ENCODE measurements at places on chromosomes 6 and 20.

DNA sequence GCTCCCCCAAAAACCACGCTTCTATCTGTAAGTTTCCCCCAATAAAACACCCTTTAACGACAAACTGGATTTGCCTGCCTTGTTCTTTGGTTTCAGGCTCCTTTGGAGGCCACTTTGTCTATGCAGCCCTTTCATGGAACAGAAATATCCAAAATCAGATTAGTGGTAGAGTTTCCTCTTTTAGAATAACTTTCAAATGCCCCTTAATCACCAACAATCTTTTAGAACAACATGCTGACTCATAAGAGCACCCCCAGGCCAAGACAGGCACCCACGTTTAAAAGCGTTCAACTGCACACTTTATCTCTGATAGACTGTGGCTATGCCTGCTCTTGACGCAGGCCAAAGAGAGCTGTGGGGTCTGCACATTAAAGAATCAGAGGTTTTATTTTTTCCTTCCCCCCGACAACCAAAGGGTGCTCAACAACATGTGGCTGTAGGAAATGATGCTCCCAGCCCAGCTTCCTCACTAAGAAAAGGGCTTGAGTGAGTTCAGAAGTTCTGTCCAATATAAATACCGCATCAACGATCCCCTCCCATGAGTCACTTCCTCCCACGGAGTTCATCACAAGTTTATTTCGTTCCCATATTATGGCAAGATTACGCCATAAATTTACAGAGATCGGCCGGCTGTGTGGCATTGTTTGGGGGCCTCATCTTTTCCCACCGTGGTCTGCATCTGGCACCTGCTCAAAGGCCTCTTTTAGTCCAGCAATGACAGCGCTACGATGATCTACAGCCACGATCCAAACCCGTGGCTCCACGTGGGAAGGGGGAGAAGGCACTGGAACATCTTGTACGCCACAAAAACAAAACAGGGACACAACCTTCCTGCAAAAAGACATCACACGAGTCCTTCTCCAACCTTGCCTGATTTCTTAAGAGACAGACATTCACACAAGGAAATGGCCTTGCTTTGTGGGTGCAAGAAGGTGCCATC, 88.8 kb upstream of the NFATC2 start:
- peak; percentile 95 for DNase-seq

DNA sequence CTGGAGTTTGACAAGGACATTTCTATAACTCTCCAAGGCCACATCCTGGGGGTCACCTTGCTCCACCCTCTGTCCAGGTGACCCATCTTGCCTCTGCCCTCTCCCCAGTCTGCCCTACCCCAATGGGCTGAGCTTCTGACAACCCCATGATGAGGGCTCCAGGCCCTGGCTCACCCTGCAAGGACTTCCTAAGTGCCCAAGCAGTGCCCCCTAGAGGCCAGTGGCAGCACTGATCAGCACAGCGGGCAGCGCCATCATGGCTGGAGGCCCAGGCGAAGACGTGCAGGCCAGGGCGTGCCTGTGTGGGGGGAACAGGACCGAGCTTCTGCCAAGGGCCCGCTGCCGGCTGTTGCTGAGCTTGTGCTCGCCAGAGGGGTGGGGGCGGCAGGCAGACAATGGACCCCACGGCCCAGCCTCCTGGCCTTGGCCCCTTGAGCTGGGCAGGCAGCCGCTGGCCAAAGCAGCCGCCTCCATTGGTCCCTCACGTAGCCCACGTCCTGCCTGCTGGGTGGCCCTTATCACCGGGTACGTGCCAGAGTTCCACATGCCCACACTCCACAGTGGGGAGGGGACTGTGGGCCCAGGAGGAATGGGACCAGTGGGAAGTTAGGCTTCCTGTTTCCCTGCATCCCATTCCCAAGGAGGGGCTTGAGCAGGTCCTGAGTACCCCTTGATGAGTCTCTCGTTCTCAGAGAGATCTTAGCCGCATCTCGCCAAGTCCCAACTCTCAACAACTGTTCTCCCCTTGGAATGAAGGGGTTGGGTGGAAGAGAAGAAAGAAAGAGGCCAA, 64.3 kb downstream of the MRPL14 start:
- DNase-seq, result no peak

- no peak for DNase-seq
Measured at GRCh38 chr20:6241591-6241990, 118.8 kb upstream of the FERMT1 start.

DNA sequence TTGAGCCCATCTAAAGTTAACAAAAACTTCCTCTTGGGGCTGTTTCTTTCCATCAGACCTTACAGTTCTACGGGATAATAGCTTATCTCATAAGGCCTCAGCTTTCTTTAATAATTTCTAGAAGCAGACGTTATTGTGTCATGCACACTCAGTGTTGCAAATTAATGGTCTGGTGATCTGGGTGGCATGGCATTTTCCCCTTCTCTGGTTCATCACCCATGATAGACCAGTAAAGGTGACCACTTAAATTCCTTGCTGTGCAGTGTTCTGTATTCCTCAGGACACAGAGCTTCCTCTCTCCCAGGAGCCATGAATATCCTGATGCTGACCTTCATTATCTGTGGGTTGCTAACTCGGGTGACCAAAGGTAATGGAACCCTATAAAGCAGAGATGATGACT, at the start of gene DEFB125:
DEFB125 (plus strand) TSS at position 272 of the 400 bp plus-strand sequence; CDS start at position 310, 38 bp downstream.
- DNase-seq, result no peak

- DNase-seq, result no peak
Measured at GRCh38 chr6:55839080-55839479, 36.3 kb downstream of the BMP5 start.

- no peak for DNase-seq
Measured at GRCh38 chr20:41181567-41181966, 44.2 kb downstream of the PLCG1 start.

DNA sequence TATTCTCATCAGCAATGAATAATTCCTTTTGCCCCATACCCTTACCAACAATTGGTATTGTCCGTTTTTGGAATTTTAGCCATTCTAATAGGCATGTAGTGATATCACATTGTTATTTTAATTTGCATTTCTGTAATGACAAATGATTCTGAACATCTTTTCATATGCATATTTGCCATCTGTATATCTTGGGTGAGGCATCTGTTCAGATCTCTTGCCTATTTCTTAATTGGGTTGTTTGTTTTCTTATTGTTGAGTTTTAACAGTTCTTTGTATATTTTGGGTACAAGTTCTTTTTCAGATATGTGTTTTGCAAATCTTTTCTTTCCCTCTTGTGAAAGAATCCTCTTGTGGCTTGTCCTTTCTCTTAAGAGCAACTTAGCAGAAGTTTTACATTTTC, 69.6 kb downstream of the ZNF292 start:
- no peak for DNase-seq

GRCh38 chr6:17714177-17714576, 7.5 kb upstream of the NUP153 start:
- DNase-seq, result peak; percentile 28

DNA sequence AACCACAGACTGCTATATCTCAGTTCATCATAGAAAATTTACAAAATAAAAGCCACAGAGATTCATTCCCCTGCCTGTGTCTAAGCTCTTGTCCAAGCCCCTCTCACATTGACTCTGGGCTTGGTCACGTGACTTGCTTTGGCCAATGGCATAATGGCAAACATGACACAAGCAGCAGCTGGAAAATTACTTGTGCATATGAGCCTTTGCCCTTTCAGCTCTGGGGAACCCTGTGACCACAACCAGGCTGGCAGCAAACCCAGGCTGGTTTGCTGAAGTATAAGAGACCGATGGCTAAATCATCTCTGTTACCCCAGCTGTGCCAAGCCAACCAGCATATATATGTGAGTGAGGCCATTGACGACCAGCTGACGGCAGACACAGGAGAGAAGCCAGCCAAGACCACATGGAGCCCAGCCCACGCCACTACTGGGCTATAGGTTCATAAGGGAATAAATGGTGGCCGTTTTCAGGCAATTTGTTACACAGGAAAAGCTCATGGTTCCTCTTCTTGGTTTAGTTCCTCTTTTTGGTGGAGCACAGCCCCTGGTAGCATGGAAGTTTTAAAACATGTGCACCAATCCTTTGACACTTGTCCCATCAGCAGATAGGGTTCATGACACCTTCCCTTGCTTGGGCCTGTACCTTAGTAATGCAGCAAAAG, 31.8 kb upstream of the RSPO4 start:
- no peak for DNase-seq

DNA sequence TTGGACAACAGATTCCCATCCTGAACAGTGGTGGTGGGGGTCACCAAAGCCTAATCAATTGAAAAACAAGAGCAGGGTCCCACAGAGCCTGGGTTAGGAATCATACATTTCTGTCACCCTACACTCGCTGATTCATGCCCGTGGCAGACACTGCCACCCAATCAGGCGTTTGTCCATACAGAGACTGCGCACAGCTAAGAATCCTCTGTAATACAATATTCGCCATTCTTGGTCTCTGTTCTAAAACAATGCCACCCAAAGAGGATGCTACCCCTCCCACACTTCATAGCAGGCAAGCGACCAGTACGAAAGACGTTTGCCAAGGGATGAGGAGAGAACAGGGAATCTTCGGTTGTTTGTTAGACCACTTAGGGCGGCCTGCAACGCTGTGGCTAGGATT, 28.1 kb upstream of the SLC22A23 start:
- DNase-seq, result no peak

All from fibroblast of skin of abdomen (primary cell).